ENCODE measurements at places on chromosomes 5 and 9.

DNA sequence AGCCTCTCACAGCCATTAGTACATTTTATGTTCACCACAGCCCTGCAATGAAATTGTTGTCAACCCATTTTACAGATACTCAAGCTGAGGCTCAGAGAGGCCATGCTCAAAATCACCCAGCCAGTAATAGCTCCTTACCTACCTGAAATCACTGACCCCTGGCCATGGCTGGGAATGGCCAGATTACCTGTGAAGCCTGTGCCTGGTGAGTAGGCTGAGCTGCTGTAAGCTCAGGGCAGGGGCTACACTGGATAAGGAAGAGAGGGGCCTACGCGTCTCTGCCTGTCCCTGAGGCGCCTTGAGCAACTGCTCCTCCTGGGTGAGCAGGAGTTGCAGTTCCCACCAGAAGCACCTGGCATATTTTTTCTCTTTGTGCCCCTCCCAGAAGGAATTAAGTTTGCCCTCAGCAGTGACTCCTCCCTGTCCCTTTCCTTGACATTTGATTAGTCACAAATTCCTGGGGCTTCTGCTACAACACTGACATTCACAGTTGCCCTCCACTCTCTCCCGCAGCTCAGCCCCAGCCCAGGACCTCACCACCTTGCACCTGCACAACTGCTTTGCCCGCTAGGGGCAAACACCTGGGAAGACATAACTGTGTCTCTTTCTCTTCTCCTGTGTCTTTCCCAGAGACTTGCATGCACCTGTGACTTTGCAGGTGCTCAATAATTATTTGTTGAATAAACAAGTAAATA is 5.7 kb downstream of the CLTB start:
- DNase-seq = no peak

DNA sequence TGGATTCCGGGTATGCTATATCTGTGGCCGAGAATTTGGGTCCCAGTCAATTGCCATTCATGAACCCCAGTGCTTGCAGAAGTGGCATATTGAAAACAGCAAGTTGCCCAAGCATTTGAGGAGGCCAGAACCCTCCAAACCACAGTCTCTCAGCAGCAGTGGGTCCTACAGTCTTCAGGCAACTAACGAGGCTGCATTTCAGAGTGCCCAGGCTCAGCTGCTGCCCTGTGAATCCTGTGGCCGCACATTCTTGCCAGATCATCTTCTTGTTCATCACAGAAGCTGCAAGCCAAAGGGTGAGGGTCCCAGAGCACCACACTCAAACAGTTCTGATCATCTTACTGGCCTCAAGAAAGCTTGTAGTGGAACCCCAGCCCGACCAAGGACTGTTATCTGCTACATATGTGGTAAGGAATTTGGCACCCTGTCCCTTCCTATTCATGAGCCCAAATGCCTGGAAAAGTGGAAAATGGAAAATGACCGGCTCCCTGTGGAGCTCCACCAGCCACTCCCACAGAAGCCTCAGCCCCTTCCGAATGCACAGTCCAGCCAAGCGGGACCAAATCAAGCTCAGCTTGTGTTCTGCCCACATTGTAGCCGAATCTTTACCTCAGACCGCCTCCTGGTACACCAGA is 23.0 kb downstream of the ZNF474 start:
- DNase-seq = no peak

- DNase-seq = no peak
Measured at GRCh38 chr9:35656831-35657545, 831 bp downstream of the RMRP start.

DNA sequence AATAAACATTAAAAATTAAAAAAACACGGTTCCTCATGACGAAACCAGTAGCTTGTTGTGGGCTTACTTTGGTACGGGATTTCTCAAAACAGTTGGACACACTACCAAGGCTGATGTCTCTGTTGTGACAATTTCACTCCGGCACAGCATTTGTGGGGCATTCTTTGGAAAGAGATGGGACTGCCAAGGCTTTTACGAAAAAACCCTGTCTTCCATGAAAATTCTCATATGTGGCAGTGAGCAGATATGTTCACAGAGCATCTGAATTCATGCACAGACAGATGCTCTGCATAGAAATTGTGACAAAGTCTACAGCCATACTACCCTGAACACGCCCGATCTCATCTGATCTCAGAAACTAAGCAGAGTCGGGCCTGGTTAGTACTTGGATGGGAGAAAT is 17.8 kb upstream of the SHROOM1 start:
- no peak for DNase-seq

Data from stimulated activated CD8-positive, alpha-beta memory T cell treated with anti-CD3 and anti-CD28 coated beads, Interleukin-7, amount 100 ng/mL, for 1 hour (primary cell).